ENCODE measurements at places on chromosomes 1 and 21. TPM values are rescaled to one million over a fixed set of nuclear protein-coding genes. Genes with fewer than 3 reads are reported as not detected.

- no peak for DNase-seq
These were observed 70.7 kb upstream of the USP24 start for GRCh38 chr1:55285834-55286233.

GRCh38 chr1:76121850-76122249 lies 47.3 kb downstream of the ST6GALNAC3 start:
- DNase-seq: no peak

DNA sequence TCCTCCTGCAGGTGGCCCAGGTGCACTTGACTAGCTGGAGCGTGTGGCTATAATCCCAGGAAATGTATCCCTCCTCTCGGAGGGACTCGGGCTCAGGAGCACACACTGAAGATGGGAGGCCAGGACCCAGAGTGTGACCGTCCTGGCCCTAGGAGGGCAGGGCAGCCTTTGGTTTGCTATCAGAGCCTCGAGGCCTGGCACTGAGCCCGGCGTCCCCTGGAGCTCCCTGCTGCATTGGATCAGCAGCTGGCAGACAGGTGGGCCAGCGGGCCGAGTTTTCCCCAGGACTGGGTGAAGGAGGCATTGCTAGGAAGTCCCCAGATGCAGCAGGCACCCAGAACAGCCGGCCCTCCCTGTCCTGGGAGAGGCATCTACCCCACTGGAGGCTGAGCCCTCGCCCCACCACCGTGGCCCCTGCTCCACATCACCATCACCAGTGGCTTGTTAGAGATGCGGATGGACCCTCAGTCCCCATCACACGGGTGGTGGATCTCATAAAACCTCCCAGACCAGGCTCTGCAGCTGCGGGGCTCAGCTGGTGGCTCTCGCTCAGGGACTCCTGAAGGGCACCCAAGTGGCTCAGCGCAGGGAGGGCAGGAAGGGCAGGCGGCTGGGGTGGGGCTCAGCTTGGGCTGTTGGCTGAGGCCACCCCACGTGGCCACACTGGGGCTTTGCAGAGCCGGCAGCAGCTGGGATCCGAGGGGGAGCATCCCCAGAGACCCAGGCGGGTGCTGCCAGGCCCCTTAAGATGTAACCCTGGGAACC lies 32.7 kb upstream of the POFUT2 start:
- peak; percentile 88 for DNase-seq

- no peak for DNase-seq
These were observed 491.2 kb upstream of the ZRANB2 start for GRCh38 chr1:71572038-71572437.

DNA sequence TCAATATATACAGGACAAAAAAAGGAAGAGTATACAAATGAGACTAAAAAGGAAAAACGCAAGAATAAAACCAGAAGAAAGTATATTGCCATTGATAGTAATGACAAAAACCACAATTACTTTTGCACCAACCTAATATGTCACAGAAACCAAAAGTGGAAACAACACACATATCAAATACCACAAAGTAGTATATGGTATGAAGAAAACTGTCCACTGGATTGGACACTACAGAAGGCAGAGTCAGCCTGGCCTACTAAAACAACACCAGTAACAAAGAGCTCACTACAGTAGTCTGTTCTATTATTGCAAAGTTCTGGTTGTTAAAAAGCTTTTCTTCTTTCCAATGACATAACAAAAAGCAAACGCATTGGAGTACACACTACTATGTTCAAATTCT lies 17.7 kb downstream of the TESK2 start:
- no peak for DNase-seq

DNA sequence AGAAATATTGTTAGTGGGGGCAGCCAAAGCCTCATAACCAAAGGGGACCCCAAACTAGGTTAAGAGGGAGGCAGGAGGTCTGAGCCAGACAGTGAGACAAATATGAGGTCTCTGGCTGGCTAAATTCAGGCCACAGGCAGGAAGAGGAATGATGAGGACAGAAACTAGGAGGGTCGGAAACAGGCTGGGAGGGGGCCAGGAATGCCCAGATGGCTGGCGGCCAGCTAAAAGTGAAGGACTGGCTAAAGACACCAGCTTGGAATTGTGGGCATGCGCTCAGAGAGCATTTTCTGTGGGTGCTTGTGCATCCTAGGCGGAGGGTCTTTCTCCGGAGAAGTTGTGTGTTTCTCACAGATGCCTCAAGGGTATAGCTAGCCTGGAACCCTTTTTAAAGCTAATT lies 77.0 kb downstream of the PGM1 start:
- no peak for DNase-seq

GRCh38 chr1:194342484-194343262 lies 1156.3 kb upstream of the B3GALT2 start:
- no peak for DNase-seq

DNA sequence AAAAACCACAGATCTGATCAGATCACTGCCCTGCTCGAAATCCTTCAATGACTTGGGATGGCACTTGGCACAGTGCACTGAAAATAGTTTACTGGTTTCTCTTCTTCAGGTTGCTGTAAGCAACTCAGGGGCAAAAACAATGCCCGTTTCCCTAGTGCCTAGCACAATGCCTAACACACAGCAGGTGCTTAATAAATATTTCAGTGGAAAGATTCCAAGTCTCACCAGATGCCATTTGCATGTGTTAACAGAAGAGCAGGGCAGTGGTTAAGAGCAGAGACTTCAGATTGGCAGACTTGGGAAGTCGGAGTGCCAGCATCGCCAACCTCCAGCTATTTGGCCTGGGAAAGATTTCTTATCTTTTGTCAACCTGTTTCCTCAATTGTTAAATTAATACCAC lies 10.9 kb upstream of the METTL25B start:
- DNase-seq: no peak

DNA sequence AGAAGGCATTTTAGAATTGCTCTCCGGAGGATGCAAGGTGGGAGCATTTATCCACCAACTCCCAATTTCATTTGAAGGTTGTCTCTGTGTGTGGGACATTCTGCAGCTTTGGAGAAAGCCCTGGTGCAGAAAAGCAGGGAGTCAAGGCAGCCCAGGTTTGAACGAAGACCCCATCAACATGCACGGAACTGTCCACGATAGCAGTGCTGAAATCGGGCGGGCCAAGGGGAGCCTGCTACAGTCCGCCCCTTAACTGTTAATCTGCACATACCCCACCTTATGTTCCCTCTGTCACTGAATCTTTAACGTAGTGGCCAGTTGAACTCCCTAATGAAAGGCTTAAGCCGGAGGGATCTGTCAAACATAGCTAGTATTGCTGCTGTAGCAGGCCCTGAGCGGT lies 68.8 kb upstream of the C1orf174 start:
- no peak for DNase-seq

- DNase-seq: peak; percentile 91
These were observed 13.8 kb upstream of the BOLA1 start for GRCh38 chr1:149885339-149886120.

- DNase-seq: no peak
These were observed 28.1 kb upstream of the BTG3 start for GRCh38 chr21:17640821-17641220.

DNA sequence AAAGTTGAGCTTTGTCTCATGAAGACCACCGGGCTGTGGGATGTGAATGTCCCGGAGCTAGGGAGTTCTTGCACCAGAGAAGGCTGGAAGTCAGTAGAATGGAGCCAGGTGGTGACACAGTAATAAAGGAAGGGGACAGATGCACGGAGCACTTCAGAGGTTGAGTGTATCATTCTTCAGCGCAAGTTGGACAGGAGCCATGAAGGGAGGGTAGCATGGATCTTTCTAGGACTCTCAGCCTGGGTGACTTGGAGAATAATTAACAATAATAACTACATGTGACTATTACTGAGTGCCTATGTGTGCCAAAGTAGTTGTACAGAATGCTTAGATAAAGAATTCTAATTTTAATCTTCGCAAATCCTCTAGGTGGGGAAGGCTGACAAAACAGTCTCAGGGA lies 258.7 kb upstream of the AJAP1 start:
- DNase-seq: no peak

DNA sequence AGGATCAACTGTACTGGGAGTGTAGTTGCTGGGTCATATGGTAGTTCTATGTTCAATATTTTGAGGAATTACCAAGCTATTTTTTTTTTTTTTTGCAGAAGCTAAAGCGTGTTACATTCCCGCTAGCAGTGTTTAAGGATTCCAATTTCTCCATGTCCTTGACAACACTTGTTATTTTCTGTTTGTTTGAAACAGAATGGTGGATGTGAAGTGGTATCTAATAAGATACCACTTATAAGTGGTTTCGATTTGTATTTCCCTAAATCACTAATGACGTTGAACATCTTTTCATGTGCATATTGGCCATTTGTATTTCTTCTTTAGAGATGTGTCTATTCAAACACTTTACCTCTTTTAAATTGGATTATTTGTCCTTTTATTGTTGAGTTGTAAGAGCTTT lies 112.2 kb downstream of the DISP1 start:
- no peak for DNase-seq

DNA sequence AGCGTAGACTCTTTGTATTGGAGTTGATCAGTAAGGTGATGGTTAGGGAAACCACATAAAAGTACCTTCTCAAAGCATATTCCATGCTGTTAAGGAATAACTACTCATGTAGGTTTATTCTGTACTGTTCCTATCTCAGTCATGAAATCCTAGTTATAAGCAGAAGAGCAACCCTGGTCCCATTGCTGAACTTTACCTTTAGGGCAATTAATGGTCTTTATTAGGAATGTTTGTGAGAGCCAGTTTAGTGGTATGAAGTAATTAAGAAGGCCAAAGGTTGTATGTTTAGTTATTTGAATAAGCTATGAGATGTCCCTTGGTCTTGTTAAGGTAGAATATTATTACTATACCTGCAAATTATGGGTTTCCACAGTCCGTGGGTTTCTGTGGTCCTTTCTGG lies 44.0 kb downstream of the ACP6 start:
- DNase-seq: no peak

DNA sequence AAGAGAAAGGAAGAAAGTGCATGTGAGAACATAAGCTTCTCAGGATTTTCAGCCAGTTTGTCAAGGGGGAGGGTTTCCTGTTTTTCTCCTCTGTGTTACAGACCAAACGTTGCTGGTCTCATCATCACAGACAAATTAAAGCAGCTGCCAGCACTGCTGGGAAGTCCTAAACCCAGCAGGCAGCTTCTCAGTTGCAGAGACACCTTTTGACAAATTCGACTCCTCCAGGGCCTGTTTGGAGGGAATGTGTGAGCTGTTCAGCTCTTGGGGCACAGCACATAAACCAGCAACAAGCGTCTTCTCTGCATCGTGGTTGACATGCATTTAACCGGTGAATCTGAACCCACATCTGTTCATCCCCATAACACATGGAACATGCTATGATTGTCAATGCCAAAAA lies 454.6 kb upstream of the RUNX1 start:
- DNase-seq: no peak

- no peak for DNase-seq
These were observed 138.0 kb downstream of the RABGAP1L start for GRCh38 chr1:174297351-174297750.

DNA sequence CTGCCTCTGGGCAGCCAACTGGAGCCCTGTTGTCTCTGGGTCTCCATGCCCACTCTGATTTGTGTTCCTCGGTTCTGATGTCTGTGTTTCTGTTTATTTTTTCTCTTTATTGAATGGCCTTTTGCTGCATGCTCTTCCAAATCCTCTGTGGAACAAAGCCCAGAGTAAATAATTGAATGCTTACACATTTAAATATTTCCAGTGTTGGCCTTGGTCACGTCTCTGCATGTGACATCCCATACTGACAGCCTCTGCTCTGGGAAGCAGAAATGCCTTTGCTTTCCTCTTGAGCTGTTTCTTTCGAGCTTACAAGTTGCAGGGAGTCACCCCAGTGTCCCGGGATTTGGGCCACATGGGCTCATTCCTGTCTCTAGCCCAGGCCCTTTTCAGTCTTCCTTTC lies 267.9 kb downstream of the PTPRU start:
- DNase-seq: no peak

- no peak for DNase-seq
These were observed at the start of gene TNFAIP8L2 for GRCh38 chr1:151156515-151156819. Gene TNFAIP8L2, plus strand, starts transcription at chr1:151156649. Its CDS starts 2,049 bp downstream, at chr1:151158698.

- no peak for DNase-seq
These were observed 58.9 kb upstream of the TLR5 start for GRCh38 chr1:223201967-223202366.

DNA sequence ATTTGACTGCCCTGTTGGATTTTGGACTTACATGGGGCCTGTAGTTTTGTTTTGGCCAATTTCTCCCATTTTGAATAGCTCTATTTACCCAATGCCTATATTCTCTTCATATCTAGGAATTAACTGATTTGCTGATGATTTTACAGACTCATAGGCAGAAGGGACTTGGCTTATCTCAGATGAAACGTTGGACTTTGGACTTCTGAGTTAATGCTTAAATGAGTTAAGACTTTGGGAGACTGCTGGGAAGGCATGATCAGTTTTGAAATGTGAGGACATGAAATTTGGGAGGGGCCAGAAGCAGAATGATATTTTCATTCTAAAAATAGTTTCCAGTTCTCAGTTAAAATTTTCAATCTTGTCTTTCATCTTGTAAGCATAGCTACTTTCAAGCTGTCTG lies 222.3 kb downstream of the COP1 start:
- no peak for DNase-seq

GRCh38 chr1:159856576-159856975 lies 5.9 kb downstream of the VSIG8 start:
- no peak for DNase-seq

Gene RNPC3
- 5.3 TPM for total RNA-seq

Gene PEX19
- total RNA-seq: 29.2 TPM

Gene CSMD2
- total RNA-seq: 1.1 TPM

Gene SMPDL3B
- total RNA-seq: not detected

Gene KCNE2
- total RNA-seq: not detected

Gene LRRC39
- 1.1 TPM for total RNA-seq

Gene CHIA
- not detected for total RNA-seq

Gene TBX19
- total RNA-seq: 0.29 TPM

Gene SCMH1
- total RNA-seq: 17.1 TPM

Gene SPATA1
- 2.6 TPM for total RNA-seq
